Caco-2 (cell line): ENCODE measurements at places on chromosomes 11 and 22.
A peak's percentile ranks its signal among the peaks of the same experiment; 100 is the strongest.

GRCh38 chr22:28442711-28443525 lies 236.7 kb downstream of the TTC28 start:
- peak; percentile 63 for DNase-seq

GRCh38 chr11:66293352-66293751 lies 1.7 kb downstream of the TMEM151A start:
- DNase-seq, result no peak

DNA sequence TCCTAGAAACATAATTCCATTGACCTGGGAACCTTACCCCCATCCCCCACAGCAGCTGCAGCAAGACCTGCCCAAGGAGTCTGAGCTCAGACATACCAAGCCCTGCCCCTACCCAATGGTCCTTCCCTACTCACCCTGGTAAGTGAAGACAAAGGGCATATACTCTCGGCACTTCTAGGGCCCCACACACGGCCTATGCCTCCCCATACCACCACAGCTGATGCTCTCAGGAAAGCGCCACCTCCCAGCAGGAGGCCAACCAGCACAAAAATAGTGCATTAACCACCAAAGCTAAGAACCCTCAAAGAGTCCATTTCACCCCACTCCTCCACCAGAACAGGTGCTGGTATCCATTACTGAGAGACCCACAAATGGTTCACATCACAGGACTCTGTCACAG lies 74.4 kb upstream of the GUCY1A2 start:
- no peak for DNase-seq

- DNase-seq, result no peak
Measured at GRCh38 chr11:42098075-42098474, 638.6 kb upstream of the LRRC4C start.

GRCh38 chr11:126284829-126285228 lies 1.9 kb downstream of the TIRAP start:
- DNase-seq, result no peak

DNA sequence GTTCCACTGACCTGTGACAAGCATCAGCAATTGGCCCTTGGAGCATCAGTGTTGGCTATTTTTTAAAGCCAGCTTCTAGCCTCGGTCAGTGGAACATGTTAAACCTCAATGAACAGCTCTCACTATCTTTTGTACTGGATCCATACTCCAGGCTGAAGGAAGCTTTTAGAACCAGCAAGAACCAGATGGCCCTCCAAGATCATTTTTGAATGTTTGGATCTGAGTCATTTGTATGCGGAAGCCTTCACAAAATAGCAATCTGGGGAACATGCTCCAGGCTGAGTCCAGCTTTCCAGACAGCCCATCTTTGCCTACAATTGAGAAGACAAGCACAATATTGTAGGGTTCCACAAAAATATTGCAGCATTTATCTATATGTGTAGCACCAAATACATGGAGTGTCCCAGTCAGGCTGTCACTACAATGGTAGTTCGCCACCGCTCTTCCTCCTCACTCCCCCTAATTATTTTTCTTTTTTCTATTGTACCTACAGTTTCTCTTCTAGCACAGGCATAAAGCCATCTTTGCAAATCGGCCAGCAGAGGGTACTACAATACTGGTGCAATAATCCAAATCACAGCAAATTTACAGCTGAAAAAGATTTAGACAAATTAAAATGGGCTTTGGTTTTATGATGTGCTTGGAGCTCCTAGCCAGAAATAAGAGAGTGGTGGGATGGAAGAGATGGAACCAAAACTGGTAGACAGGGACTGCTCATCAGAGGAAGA lies 177.4 kb upstream of the BLID start:
- DNase-seq, result no peak

- DNase-seq, result no peak
Measured at GRCh38 chr11:71118671-71119250, 133.6 kb downstream of the SHANK2 start.

DNA sequence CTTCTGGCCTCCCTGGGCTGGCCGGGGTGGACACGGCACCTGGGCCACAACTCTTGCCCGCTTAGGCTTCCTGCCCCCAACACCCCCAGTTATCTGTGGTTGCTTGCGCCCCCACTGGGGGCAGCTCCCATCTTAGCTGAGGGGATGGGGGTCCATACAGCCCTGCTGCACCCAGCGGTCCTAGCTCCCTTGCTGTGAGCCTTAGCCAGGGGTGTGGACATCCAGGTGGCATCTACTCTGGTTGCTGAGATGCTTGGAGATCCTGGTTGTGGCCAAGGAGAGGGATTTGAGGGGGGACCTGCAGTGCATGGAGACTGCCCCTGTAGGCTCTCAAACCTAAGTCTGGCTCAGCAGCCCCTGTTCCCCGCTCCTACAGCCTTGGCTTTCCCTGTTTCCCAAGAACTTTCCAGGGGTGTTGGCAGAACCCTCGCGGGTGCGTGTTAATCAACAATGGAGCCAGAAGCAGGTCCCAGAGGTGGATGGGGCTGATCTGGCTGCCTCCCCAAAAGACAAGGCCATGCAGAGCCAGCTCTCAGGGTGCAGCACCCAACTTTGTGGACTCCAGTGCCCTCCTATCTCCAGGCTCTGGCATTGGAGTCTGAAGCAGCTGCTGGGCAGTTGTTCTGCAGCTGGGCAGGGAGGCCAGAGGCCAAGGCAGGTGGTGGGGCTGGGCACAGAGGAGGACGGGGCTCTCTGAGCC lies 3.3 kb downstream of the KCNQ1 start:
- DNase-seq, result no peak

DNA sequence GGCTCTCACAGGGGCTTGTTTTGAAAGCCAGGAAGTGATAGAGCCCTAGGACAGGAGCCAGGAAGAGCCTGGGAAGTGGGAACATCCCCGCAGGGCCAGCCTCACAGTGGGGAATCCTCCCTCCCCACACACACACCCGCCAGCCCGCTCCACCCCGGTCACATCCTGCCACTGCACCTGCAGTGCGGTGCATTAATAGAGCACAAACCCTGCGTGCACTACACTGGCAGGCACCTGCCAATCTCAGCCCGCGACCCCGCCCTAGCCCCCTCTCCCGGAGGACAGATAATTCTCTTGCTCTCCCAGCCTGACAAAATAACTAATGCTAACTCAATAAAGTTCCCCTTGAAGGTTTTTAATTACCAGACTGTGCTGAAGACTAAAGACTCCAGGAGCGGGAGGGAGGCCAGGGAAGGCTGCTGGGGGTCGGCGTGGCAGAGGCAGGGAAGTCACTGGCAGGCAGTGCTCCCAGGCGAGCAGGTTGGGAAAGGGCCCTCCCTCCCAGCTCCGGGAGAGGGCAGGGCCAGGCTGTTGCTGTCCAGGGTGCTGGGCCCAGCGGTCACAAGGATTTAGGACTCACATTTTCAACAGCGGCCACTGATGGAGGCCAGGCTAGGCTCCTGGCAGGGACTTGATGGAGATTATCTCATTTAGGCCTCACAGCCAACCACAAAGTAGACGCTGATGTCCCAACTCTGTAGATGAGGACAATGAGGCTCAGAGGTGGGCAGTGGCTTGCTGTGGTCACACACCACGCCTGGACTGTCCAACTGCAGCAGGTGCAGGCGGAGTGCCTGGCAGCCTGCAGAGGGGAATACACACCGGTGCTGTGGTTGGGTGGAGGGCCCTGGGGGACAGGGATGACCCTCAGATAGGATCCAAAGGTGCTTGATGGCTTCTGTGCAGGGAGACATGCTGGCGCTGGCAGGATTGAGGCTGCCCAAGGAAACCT lies 23.9 kb upstream of the TCF20 start:
- DNase-seq, result peak; percentile 78

DNA sequence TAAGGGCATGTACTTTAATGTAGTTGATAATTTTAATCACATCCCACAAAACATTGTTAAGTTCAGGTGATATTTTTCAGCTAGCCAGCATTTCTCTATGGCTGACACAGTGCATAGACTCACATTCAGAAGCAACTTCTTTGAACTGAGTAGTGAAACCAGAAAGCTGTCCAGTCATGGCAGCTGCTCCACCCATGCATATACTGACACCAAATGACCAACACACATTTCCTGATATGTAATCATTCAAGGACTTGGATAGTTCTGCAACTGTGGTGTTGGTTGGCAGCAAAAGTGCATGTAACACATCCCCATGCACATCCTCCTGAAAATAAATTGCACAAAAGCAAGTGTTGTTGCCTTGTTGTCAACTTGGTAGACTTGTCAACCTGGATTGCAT lies 39.7 kb downstream of the CALCA start:
- DNase-seq, result no peak

- DNase-seq, result peak; percentile 93
Measured at GRCh38 chr11:114036147-114036811, 23.2 kb upstream of the ZBTB16 start.

DNA sequence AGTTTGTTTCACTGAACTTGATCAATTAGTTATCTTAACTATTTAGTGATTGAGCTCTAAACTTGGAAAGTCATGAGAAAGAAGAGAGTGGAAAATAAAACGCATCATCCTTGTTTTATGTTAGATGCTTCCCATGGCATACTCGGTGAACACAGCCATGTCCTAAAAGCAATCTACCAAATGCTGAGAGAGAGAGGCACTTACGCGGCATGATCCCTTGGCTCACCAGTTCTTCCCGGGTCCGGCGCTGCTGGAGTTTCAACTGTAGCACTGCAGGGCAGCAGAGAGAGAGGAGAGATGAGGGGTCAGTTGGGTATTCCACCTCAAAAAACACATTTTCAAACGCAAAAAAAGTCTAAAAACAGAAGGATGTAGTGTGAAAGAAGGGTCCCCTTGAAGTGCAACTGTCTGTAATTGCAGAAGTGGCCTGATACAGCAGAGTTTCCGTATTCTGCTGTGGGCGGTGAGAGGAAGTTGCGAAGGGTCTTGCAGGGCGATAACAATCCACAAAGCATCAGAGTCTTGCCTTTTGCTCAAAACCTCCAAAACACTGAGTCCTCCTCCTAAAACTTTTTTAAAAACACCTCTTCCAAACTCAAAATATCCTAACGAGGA lies 92.7 kb downstream of the SGSM3 start:
- no peak for DNase-seq

GRCh38 chr22:36546092-36546804 lies 17.3 kb upstream of the EIF3D start:
- DNase-seq, result peak; percentile 68

DNA sequence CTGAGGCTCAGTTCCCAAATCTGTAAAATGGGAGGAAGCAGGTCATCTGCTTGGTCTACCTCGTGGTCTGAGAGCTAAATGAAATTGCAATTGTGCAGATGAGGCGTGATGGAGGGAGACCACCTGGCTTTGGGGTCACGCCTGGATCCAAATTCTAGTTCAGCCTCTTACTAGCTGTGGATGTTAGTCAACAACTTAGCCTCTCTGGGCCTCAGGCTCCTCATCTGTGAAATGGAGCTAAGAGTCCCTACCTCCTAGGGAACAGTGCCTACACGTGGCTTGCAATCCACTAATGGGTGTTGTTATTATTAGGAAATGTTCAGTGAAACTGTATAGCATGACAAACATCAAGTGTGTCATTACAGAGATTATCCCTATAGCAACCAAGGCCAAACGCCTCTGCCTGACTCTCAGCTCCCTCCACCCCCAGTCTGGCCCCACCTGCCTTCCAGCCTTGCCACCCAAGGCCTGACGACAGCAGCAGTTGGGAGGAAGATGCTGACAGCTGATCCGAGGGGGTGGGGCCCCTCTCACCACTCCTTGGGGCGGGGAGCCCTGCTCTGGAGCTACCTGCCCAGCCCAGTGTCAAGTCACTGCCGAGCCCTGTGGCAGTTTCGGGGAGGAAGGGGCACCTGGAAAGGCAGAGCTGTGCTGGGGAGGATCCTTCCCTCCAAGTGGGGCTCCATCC lies 1.7 kb upstream of the RHOD start:
- peak; percentile 93 for DNase-seq

DNA sequence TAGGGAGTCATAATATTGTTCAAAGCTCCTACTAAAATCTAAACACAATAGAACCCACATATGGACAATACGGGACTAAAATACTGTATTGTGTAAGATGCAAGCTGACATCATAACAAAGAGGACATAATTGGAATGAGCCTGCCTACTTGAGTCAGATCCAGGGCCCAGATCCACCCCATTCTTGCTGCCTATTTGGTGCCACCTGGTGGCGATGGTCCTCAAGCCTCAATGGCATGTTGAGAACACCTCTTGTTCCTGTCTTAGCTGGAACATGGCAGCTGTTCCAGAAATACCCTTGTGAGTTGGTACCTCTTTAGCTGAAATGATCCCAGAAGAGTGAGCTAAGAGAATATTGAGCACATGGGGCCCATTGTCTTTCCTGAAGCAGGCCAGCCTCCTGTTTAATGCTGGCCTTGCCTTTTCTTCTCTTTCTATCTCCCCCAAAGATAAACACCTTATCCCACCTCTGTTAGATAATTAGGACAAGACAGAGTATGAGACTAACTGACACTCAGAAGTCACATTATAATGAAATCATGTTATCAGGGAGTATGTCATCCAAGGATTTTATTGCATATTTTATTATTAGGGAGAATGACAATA lies 680.9 kb upstream of the ANO5 start:
- peak; percentile 79 for DNase-seq
